Frontal cortex (tissue), 4 donors: ENCODE measurements at places on chromosomes 16 and 17. TPM values are rescaled to one million over a fixed set of nuclear protein-coding genes. Genes with fewer than 3 reads are reported as not detected.

The CA7 gene
- not detected for total RNA-seq

DNA sequence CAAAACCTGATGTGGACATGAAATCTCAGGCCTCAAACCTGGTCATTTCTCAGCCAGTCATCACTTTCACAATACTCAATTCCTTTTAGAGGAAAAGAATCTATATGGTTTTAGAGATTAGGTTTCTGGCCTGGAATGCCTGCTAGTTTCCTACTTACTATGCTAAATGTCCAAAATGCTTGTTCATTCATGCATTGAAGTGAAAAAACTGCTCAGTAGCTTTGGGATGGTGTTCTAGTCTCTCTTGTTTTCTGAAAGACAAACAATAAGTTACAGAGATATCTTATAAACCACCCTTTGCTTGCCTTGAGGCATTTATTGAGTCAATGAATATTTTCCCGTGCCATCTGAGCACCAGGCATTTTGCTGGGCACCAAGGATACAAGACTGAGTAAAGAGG, 1146.5 kb upstream of the GOT2 start:
- no peak for DNase-seq

DNA sequence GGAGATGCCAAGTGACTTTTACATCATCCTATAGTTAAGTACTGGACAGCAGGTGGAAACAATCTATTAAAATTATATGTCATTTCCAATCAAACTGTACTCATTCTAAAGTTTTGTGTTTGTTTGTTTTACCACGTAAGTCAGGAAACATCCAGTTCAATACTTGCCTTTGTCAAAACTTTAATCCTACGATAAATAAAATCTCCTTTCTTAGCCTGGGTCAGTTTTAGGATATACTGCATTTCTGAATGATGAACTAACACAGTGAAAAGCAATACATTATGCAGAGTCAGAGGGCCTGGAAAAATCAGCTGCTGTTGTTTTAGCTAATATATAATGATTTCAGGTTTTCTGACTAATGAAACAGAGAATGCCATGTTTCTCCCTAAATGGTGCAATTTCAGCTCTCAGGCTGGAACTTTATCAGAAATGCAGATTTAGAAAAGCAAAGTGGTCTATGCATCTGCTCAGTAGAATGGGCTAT, 756.4 kb downstream of the CDH11 start:
- DNase-seq = no peak

- DNase-seq = no peak
Measured at GRCh38 chr17:75404731-75405364, 630 bp downstream of the GRB2 start.

DNA sequence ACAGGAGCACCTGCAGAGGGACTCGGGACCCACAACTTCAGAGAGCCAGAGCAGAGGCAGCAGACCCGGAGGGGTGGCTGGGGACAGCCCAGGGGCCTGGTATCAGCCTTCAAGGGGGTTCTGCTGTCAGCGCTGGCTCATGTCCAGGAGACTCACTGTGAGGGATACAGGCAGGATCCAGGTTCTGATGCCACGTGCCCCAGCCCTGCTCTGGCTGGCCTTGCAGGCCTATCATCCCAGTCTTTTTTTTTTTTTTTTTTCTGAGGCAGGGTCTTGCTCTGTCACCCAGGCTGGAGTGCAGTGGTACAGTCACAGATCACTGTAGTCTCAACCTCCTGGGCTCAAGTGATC, 9.0 kb upstream of the MTSS2 start:
- no peak for DNase-seq

DNA sequence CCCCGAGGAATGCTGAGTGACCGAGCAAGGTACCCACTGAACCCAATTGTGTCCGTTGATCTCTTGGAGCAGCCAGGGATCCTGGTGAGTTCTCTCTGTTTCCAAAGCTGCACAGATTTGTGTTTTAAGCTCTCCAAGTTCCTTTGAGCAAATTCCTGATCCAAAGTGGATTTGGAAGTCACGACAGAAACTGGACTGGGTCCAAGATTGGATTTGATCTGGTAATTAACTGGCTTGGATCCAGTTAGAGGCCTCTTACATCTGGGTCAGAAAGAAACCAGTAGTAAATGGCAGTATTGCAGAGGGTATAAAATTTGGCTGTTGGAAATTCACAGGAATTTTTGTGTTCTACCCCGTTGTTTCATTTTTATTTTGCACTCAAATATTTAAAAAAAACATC, 119.5 kb downstream of the PMP22 start:
- no peak for DNase-seq

- no peak for DNase-seq
Measured at GRCh38 chr16:4290236-4290830, 17.5 kb upstream of the TFAP4 start.

The TBC1D3G gene
- total RNA-seq = not detected

GRCh38 chr17:9203771-9204425, 182.6 kb downstream of the NTN1 start:
- no peak for DNase-seq

DNA sequence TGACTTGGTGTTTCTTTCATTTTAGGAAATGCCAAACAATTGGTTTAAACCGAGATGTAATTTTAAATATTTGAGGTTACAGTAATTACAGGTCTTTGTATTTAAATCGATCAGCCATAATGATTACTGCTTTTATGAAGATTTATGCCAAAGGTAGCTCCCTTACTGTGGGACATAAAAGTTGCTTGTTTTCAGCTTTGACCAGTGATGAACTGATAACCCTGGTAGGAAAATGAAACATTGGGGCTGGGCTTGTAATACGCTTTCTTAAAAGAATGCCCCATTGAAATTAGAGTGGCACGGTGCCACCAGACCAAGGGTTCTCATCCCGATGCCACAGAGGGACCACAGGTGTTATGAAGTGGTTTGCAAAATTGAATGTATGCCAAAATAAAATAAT, 7.3 kb downstream of the TNRC6A start:
- no peak for DNase-seq

The GUCY2D gene
- under 0.01 TPM for total RNA-seq

DNA sequence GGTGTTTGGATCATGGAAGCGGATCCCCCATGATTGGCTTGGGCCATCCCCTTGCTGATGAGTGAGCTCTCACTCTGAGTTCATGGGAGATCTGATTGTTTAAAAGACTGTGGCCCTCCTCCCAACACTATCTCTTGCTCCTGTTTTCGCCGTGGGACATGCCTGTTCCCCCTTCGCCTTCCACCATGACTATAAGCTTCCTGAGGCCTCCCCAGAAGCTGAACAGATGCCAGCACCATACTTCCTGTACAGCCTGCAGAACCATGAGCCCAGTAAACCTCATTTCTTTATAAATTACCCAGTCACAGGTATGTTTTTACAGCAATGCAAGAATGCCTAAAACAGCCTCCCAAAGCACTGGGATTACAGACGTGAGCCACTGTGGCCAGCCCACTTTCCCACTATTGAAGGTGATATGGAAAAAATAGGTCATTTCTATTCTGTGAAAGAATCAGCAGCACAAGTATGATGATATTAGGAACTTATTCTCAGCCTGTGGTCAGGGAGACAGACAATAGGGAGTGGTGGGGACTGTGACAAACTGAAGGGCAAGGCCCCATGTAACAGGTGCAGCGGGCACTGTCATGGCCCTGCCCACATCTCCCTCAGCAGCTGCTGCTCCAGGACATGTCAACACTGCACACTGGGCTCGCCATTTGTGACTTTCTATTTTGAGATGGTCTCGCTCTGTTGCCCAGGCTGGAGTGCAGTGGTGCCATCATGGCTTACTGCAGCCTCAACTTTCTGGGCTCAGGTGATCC, 33.7 kb upstream of the LITAF start:
- DNase-seq = no peak

DNA sequence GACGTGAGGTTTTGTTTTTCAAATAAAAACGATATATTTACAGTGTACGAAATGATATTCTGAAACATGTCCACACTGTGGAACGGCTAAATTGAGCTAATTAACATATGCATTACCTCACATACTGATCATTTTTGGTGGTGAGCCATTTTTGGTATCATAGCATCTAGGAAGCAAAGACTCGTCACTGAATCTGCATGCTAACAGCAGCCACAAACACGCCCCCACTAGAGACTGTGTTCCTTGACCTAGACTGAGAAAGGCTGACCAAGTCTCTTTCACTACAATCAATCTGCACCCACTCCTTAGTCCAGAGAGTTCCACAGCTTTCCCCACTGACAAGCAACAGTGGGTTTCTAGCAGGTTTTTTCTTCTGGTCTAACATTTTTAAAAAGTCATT, 29.5 kb downstream of the NPLOC4 start:
- DNase-seq = no peak
